IPS-NIHi11 (cell line): ENCODE measurements at places on chromosomes 1 and 21.
A peak's percentile ranks its signal among the peaks of the same experiment; 100 is the strongest.

DNA sequence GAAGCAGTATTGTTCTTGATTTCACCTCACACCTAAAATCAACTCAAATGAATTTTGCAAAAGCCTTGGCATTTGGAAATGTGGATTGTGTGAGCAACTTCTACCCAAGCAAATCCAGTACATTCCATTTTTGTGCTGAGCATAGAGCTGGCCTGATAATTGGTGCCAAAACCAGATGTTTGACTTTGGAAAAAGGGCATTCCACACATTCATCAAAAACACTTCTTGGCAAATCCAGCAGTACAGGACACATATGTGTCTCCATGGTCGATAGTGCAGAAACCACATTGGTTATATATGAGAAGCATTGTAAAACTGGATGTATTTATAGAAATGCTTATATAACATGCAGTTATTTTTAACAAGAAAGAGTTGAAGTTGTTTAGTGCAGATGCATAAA is 210.4 kb downstream of the KCNK2 start:
- DNase-seq, result no peak

DNA sequence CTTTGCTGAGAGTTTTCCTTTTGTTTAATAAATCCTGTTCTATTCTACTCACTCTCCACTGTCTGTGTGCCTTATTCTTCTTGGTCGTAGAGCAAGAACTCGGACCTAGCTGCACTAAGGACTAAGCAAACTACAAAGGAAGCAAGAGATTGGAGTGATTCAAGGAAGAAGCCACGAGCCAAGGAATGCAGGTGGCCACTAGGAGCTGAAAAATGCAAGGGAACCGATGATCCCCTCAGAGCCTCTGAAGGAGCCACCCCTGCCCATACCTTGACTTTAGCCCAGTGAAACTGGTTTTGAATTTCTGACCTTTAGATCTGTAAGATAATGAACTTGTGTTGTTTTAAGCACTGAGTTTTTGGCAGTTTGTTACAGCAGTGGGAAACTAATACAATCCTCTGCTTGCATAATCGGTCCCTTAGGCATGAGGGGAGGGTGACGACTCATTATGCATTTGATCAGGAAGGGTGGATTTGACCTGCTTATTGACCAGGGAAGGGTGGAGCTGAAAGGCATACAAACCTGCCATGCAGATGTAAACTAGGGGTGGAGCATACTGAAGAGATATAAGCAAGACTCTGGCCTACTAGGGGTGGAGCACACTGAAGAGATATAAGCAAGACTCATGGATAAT is 6.2 kb upstream of the CA6 start:
- DNase-seq, result no peak

- peak; percentile 30 for DNase-seq
Observed at GRCh38 chr1:155124503-155125463, 2.9 kb upstream of the EFNA1 start.

- peak; percentile 11 for DNase-seq
Observed at GRCh38 chr1:194280463-194280862, 1094.0 kb upstream of the B3GALT2 start.

- DNase-seq, result no peak
Observed at GRCh38 chr21:21606041-21606440, 607.8 kb downstream of the NCAM2 start.

DNA sequence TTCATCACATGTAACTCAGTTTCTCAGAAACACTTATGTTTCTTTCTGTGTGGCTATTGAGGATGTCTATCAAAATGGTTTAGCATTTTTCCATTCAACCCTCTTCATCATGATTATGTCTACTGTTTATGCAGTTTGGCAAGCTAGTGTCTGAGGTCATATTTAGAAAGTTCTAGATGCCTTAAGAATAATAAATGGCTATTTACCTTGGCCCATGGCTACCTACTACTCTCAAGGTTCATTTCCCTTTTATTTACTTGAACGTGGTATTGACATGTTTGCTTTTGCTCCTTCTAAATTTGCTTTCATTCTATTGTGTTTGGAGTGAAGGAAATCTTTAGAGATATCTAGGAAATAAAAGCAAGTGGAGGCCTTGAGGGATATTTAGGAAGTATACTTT is 193.7 kb upstream of the OLFM3 start:
- no peak for DNase-seq

GRCh38 chr21:46171585-46171984 is 12.7 kb downstream of the SPATC1L start:
- no peak for DNase-seq

- no peak for DNase-seq
Observed at GRCh38 chr1:7011826-7012225, 226.6 kb downstream of the CAMTA1 start.

- DNase-seq, result no peak
Observed at GRCh38 chr21:21018821-21019220, 20.6 kb downstream of the NCAM2 start.

DNA sequence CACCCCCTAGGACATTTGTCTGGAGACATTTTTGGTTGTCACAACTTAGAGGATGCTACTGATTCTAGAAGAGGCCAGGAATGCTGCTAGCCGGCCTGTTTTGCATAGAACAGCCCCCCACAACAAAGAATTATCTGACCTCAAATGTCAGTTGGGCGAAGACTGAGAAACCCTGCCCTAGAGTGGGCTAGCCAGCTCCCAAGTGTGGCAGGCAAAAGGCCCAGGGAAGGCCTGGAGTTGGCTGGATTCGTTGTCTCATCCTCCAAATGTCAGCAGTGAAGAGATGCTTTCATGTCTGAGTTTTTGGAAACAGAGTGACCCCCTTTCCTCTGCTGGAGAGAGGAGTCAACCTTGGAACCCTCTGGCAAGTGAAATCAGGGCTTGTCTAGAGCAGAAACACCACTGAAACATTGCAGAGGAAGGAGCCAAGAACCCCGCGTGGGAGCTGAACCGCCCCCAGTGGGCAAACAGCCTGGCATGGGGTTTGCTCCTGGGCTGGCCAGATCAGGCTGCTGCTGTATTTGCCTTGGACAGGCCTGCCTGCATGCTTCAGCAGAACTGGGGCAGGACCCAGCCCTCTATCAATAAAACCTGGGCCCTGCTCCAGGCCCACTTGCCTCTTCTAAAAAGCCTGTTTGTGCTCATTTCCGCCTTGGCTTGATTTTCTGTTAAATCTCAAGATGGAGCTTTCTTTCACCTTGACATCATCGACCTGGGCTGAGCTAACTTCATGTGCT is 32.9 kb downstream of the RASSF5 start:
- DNase-seq, result no peak

GRCh38 chr1:209869291-209870149 is 41.7 kb downstream of the UTP25 start:
- no peak for DNase-seq

- no peak for DNase-seq
Observed at GRCh38 chr1:82465024-82465423, 664.3 kb downstream of the ADGRL2 start.

- DNase-seq, result no peak
Observed at GRCh38 chr1:53395671-53396215, 63.5 kb upstream of the DMRTB1 start.

DNA sequence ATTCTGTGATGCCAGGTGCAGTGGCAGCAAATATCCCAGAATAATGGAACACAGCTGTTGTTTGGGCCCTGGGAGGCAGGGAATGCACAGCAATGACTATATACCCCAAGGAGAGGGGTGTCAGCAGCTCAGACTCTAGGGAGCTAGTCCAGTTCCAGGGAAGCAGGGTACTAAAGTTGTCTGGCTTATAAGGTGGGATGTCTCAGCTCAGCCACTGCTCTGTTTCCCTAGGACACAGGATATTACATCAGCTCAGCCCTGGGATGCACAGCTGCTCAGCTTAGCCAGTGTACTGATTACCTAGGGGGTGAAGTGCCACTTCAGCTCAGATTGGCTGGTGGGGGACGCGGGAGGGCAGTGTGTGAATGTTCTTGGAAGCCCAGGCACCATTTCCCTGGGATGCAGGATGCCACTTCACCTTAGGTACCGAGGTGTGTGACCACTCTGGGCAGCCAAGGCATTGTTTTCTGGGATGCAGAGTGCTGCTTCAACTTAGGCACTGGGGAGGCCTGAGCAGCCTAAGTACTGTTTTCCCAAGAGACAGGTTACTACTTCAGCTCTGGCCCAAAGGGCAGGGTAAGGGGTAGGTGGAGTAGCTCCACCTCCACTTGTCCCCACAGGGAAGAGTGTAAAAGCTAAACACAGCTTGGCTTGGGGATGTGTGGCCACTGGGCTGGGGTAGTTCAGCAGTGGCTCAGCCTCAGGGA is 59.4 kb downstream of the DIPK1A start:
- no peak for DNase-seq

- no peak for DNase-seq
Observed at GRCh38 chr1:9391620-9392019, 98.9 kb downstream of the SPSB1 start.

GRCh38 chr1:205017001-205017400 is 26.0 kb upstream of the CNTN2 start:
- no peak for DNase-seq

DNA sequence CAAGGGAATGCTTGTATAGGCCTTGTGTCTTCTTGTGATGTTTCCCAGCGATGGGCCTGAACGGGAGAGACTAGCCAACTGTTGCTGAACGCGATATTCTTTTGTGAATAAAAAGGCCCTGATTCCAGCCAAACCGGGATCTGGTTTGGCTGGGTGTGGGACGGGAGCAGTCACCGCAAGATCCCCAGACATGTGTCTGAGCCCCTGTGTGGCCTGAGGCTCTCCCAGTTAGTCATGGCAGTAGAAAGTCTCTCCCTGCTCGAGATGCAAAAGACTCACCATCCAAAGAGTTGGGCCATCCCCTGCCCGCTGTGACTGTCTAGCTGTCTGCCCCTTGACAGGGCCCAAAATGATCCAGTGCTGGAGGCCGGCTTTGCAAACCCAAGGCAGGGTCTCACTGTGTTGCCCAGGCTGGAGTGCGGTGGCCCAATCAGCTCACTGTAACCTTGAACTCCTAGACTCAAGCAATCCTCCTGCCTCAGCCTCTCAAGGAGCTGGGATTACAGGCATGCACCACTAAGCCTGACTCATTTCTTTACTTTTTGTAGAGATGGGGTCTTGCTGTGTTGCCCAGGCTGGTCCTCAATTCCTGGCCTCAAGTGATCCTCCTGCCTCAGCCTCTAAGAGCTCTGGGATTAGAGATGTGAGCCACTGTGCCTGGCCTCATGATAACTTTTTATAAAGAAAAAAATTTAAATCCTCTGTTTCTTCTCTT is 56.4 kb downstream of the KIF26B start:
- DNase-seq, result no peak

DNA sequence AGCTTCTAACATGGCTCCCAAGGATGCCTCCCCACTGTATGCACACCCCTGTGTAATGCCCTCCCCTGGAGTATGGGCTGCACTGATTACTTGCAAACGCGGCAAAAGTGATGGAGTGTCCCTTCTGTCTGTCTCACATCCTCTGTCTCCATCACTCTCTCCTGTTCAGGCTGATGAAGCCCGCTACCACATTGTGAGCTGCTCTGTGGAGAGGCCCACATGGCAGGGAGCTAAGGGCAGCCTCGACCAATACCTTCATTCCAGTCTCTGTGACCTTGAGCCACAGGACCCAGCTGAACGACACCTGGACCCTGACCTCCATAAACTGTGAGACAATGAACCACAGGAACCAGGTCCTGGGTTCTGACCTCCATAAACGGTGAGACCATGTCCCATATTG is 154.1 kb upstream of the ETV3 start:
- no peak for DNase-seq

GRCh38 chr1:30125021-30125820 is 598.2 kb downstream of the MATN1 start:
- no peak for DNase-seq

GRCh38 chr21:19461481-19462205 is 1058.1 kb upstream of the TMPRSS15 start:
- no peak for DNase-seq

- DNase-seq, result no peak
Observed at GRCh38 chr1:37605061-37605650, 9.4 kb upstream of the GNL2 start.

DNA sequence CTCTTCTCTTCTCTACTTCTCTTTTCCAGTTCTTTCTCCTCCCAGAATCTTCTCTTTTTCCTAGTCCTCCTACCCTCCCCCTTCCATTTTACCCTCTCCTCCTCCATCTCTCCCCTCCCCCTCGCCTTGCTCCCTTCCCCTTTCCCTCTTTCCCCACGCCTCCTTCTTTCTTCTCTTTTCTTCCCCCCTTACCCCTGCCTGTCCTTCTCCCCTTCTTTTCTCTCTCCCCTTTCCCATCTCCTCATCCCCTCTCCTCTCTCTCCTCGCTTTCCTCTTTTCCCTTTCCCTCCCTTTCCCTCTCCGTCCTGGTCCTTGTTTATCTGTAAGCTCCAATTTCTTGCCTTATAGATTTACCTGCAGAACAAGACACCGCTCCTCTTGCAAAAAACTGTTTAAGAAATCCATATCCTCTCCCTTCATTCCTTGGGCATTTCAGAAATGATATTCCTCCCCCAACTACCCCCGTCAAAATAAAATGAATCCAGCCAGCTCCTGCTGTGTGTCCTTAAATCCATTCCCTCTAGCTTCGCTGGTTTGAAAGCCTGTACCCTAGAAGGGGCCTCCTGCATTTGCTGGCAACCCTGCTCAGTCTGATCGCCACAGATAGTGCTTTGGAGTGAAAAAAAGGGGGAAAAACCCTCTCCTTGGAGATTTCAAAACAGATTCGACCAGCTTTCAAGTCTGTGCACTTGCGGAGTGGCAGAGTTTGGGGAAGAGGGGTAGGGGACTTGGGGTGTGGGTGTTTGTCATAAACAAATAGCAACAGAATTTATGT is 89.4 kb downstream of the PAPPA2 start:
- DNase-seq, result peak; percentile 29

DNA sequence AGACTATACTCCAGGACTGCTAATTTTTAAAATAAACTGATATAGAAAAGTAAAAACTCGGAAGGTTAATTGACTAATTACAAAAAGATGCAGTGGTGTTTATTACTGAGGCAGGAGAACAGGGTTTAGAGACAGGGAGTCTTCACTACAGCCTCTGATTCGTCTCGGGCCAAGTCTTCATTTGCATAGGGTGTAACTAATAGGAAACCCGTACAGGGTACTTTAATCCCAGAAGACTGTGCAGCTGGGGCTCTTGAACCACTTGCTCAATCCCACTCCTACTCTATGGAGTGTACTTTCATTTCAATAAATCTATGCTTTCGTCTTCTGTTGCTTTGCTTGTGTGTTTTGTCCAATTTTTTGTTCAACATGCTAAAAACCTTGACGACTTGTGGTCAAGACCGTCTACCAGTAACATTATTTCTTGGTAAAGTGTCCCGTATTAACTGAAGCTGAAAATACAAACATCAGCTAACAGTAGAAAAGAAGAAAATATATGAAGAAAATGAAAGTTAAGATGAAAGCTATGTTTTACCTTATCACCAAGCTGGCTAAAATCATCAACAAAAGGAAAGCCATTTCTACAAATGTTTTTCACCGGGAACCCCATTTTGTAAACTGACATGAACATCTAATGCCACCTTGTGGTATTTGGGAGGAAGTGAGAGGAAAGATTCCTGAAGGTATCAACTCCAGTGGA is 8.0 kb downstream of the SDHB start:
- peak; percentile 62 for DNase-seq

DNA sequence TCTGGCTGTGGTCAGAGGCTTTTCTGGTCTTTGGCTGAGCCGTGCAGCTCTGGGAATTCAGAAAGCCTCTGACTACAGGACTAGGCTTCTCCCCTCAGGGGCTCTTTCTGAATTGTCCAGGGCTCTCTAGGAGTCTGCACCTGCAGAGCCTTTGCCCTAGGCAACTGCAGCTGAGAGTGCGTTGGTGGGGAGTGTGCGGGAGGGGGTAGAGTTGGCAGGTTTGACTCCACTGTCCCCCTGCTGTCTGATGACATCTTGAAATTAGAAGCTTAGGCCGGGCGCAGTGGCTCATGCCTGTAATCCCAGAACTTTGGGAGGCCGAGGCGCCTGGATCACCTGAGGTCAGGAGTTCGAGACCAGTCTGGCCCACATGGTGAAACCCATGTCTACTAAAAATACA is 32.9 kb downstream of the KIAA1614 start:
- no peak for DNase-seq

- DNase-seq, result no peak
Observed at GRCh38 chr1:86971778-86972177, 57.3 kb downstream of the HS2ST1 start.
